HAP-1 (cell line): ENCODE measurements at places on chromosomes 1 and 21.

GRCh38 chr1:246306415-246307037 is 200.6 kb downstream of the SMYD3 start:
- DNase-seq: peak; percentile 50

- no peak for DNase-seq
Measured at GRCh38 chr21:18147678-18148077, 97.0 kb upstream of the CHODL start.

GRCh38 chr1:180757657-180758056 is 125.8 kb downstream of the XPR1 start:
- no peak for DNase-seq

DNA sequence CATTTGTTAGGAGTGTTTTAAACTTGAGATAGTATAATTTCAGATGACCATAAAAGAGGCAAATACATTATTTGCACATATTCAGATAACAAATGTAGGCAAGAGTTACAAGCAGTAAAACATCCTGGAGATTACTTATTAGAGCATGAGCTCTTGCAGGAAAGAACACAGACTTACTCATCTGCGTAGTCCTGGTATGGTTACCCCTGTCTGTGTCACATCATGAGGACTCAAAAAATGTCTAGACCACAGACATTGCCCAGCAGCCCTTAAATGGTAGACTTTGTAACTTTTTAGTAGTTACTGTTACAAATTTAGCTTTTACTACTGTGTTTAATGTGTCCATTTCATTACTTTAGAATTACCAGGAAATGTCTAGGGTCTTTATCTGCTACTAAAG is 12.8 kb downstream of the CACHD1 start:
- no peak for DNase-seq

GRCh38 chr1:11610629-11611180 is 43.5 kb downstream of the FBXO2 start:
- no peak for DNase-seq

DNA sequence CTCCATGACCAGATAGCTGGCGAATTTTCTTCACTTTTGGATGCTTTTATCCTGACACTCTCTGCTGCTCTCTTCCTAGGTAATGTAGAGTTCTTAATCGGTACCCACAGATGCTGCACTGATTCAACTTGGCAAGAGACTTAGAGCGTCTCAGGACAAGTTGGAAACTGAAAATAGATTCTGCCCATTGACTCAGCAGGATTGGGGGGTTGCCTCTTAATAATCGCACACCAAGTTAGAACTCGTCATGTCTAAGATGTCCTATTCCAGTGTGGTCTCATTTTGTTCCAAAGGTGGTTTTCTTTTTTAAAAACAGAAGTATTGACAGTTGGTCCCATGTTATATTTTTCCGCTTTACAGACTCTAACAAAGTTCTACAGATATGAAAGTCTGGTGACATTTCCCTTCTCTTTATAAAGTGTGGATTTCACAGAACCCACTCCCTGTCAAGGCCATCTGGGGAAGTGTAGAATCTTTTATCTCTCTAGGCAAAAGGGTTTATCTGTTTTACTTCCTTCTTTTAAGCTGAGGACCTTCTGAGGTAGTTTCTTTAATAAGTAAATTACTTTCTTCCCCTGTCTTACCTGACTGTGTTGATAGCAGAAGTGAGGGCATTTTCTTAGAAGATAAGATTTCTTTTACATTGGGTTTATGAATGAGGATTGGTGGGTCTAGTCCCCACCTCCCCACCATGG is 12.1 kb upstream of the DIPK1A start:
- DNase-seq: no peak

- DNase-seq: no peak
Measured at GRCh38 chr1:107123741-107124140, 17.1 kb upstream of the NTNG1 start.

DNA sequence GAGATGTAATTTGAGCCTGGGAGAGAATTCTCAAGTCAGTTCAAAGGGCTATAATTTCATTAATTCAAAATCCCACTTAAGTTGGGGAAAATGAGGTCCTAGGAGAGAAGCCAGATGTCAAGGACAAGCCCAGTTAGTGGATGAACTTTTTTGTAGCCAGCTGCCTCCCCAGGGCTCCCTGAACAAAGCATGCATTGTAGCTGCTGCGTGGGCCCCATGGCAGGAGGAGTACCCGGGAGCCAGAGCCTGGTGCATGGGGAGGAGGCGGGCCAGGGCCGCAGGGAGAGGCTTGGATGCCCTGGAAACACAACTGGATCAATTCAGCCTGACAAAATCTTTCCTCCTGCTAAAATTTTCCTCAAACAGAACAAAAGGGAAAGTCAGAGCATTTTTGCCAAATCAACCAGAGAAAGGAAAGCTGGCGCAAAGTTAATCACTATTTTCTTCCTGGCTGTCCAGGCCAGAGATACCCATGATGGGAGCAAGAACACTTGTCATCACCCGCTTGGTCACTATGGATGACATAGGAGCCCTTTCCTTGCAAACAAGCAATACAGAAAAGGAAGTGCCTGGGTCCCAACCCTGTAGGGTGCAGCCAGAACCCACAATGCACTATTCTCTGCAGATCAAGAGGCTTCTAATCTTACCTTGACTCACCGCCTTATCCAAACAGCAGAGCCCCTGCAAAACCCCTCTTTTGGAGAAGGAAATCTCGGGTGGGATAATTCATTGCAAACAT is 248.1 kb upstream of the RAB4A start:
- no peak for DNase-seq

DNA sequence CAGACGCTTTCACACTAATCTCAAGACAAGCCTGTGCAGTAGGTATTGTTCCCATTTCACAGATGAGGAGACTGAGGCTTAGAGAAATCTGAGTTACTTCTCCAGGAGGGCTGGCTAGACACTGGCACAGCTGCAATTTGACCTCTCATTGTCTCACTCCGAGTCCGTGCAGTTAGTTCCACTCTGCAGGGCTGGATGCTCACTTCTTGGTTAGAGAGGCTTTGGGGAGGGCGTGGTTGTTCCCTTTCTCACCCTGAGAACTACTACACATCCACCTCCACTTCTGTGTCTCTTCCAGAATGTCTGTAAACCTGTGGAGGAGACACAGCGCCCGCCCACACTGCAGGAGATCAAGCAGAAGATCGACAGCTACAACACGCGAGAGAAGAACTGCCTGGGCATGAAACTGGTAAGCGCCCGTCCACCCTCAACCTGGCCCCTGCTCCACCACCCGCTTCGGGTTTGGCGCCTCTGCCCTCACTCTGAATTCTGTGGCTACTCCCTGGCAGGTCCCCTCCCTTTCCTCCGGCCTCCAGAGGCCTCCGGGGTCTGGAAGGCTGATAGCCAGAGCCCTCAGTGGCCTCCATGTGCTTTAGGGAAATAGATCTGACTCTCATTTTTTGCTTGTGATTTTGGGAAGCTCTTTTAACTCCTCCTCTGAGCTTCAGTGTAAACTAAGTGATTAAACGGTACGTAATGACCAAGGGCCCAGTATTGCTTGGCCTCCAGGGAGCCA is 29.1 kb downstream of the EIF2D start:
- no peak for DNase-seq

DNA sequence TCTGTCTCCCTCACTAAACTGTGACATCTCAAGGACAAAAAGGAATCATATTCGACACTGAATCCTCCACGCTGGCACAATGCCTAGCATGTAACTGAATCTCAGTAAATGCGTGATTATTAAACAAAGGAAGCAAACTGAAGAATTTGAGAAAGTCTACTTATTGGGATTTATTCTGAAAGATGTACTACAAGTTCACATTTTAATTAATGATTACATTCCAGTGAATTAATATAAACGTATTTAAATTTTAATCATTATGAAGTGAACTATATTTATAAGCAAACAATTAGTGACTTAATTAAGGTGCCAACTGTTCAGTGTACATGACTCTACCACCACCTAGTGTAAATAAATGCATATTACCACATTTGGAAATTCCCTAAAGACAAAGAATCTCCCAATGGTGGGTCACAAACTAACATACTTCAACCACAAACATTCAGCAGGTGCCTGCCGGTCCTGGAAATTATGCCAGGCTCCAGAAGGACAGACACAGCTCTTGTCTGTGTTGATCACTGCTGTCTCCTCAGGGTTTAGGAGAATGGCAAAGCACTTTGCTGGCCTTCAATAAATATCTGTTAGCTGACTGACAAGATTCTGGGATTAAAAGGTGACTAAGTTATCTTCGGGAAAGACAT is 56.3 kb downstream of the SMYD3 start:
- peak; percentile 28 for DNase-seq

- DNase-seq: no peak
Measured at GRCh38 chr1:54619749-54620148, 3.6 kb downstream of the FAM151A start.

DNA sequence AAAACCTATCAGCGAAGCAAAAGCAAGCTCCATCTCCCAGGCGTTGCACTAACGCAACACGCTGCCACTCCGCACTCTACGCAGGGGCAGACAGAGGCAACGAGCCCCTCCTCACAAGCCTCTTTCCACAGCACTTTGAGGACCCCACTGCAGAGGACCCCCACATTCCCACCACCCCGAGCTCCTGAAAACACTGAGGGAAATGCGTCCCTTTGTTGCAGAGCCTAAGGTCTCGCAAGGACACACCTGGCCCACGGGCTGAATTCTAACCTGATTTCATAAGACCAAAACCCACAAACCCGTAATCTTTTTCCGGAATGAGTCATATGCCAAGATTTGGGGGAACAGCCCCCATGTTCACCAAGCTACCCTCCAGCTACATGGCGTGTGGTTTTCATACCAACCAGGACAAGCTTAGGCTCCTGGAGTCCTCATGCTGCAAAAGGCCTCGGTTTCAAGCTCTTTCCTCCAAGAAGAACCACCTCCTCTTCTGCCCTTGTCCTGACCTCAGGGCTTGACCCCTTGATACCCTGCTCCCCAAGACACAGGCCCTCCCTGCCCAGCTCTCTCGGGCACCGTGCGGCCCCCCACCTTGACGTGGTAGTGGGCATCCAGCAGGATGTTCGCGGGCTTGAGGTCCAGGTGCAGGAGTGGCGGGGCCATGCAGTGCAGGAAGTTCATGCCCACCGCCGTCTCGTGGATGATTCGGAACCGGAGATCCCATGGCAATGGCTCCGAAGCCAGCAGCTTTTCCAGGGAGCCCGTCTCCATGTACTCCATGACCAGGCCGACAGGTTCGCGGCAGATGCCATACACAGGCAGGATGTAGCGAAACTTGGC is 10.7 kb downstream of the RIPK4 start:
- no peak for DNase-seq

DNA sequence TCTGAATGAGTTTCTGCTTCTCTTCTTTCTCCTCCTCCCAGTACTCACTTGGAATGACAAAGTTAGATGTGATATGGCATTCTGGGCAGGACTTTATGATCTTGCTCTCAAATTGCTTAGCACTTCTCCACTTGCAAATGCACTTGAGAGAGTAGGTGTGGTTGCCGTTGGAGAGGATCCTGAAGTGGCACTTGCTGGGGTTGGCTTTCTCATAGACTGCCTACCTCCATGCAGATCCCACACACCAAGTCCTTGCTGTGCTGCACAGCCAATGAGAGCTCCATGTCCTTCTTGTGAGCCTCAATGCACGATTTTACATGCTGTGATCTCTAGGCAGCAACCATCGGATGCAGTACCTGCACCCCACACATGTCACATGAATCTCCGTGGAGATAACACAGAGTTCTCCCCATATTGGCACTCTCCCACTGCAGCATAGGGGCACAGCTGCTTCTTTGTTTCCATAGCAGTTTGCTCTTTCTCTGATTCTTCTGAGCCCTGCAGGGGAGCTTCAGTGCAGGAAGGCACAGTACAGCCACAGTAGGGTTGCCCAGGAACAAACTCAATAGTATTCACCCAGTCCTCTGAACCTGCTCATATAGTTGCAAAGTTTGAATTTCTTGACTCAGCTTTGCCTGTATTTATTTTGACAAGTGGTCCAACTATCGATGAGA is 45.2 kb downstream of the ZNF691 start:
- no peak for DNase-seq

DNA sequence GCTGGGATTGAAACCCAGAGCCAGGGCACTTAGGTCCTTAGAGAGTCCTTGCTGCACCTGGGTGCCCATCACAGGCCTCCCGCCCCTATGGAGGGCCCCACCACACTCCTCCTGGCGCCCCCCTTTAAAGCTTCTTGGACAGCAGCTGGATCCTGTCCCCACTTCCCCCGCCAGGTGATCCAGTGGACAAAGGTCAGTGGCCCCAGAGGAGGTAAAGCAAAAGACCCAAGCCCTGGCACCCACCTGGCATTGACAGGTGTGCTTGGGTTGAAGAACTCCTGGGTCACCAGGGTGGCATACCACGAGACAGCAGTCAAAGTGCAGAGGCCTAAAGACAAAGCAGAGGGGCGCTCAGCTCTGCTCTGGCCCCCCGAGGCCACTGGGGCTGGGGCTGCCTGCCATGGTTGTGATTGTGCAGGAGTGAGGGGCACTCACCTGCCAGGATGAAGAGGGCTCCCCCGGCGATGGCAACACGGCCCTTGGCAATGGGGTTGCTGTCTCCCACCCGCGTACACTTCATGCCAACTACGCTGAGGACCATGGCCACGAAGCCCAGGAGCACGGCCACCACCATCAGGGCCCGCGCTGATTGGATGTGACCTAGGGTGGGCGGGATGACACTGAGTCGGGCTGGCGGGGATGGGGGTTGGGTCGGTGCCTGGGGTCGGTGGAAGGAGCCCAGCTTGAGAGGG is 1.9 kb downstream of the CLDN19 start:
- no peak for DNase-seq

DNA sequence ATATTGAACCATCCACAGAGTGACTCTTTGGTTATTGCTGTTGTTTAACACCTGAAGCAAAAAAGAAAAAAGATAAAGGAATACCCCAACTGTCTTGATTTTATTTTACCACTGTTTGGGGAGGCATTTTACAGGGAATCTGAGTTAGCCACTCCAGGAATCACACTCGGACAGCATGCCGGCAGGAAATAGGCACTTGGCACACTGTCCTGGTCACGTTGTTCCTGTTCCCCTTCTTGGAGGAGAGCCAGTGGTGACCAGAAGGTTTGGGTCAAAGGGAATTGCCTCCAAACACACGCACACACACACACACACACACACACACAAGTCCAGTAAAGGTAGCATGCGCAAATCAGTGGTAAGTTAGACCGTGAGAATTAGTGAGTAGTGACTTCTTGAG is 13.8 kb downstream of the RGS4 start:
- DNase-seq: no peak

- no peak for DNase-seq
Measured at GRCh38 chr1:24301785-24302175, 17.4 kb upstream of the GRHL3 start.
